ENCODE measurements at places on chromosomes 2 and 18.

GRCh38 chr18:67417864-67418523, 98.5 kb downstream of the DSEL start:
- DNase-seq: peak; percentile 47

DNA sequence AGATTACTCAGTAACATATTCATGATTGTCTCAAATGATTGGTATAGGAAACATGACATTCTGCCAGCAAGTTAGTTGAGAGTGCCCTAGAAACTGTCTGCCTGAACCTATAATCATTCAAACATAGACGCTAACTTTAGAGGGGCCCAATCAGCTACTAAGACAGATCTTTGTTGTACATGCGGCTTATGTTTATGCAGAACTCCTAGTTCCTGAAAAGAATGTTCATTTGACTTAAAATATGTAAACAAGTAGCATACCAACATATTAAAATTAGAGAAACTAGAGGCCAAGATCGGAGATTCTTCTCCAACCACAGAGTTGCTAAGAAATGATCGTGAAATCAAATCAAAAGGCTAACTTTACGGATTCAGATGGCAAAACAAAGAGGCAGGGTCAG, 4.2 kb upstream of the METAP1D start:
- no peak for DNase-seq

GRCh38 chr18:45365835-45366234, 249.4 kb upstream of the SLC14A2 start:
- DNase-seq: no peak

GRCh38 chr2:70962211-70962884, 16.1 kb upstream of the ANKRD53 start:
- DNase-seq: no peak
